ENCODE measurements at places on chromosomes 1 and 21. TPM values are rescaled to one million over a fixed set of nuclear protein-coding genes. Genes with fewer than 3 reads are reported as not detected.
A peak's percentile ranks its signal among the peaks of the same experiment; 100 is the strongest.

- no peak for DNase-seq
Measured at GRCh38 chr1:165497069-165498013, 46.5 kb upstream of the LRRC52 start.

GRCh38 chr1:36890776-36891175 is 143.5 kb downstream of the GRIK3 start:
- DNase-seq: no peak

DNA sequence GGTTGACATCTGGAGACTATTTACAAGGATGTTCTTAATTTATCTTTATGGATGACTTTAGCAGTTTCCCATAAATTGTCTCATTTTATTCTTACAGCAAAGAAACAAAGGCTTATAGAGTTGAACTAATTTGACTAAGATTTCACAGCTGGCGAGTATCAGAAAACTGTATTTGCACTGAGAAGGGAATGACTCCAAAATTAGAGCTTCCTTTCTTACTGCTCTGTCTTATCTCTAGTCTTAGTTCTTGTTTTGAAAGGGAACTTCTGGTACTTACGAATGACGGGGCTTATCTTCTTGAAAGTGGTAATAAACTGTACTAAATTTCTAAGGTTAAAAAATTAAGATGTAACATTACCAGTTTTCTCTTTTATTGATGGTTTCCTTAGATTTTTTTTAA is 13.6 kb downstream of the CNST start:
- peak; percentile 62 for DNase-seq

GRCh38 chr1:37513795-37514349 is 694 bp downstream of the MEAF6 start:
- peak; percentile 69 for DNase-seq

- no peak for DNase-seq
Measured at GRCh38 chr1:109902204-109902985, 8.3 kb upstream of the CSF1 start.

- DNase-seq: no peak
Measured at GRCh38 chr1:64975127-64975526, 8.8 kb upstream of the JAK1 start.

- peak; percentile 59 for DNase-seq
Measured at GRCh38 chr1:226403201-226404034, 4.5 kb downstream of the PARP1 start.

GRCh38 chr1:248840946-248841345 is 2.9 kb downstream of the ZNF672 start:
- no peak for DNase-seq

DNA sequence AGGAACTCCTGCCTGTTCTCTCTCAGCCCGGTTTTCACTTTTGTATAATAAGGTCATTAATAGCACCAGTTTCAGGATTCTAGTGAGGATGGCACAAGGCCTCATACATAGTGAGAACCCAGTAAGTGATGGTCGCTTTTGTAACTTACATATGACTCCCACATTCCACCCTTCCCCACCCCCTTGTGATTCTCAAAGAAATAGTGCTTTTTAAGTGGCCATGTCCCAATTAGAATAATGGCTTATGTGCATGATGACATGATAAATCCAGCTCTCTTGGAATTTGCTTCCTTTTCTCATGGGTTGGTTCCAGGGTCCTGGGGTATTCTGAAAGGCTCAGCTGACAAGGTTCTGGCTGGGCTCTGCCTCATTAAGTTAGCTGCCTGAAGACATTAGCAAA is 189.9 kb downstream of the URB2 start:
- no peak for DNase-seq

DNA sequence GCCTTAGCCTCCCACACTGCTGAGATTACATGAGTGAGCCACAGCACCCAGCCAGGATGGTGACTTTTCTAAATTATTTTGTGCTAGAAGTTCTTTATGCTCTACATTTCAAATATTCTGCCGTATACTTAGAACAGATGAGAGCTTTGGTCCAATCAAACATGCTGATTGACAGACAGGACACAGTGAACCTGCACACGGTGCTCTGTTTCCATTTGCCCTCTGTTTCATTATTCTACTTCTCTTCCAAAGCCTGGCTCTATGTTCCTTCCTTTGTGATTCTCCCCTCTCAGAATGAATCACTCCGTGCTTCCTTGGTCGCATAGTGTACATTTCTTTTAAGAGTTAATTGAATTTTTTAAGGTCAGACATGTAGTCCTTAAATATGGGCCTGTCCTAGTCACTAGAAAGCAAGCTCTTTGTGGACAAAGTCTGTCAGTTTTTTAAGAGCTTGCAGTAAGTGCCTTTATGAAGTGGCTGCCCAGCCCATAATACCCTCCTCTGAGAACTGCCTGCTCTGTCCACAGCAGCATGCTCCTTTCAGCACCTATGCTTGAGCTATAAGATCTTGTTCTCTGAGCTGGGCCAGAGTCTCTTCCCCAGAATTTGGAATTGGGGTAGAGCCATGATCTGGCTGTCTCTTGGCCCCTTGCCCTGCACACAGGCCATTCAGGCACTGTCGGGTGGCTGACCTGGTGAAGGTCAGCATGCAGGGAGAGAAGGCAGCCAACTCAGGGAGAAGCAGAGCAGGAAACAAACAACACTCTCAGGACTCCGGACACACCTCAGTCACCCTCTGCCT is 66.8 kb upstream of the SLC44A3 start:
- no peak for DNase-seq

DNA sequence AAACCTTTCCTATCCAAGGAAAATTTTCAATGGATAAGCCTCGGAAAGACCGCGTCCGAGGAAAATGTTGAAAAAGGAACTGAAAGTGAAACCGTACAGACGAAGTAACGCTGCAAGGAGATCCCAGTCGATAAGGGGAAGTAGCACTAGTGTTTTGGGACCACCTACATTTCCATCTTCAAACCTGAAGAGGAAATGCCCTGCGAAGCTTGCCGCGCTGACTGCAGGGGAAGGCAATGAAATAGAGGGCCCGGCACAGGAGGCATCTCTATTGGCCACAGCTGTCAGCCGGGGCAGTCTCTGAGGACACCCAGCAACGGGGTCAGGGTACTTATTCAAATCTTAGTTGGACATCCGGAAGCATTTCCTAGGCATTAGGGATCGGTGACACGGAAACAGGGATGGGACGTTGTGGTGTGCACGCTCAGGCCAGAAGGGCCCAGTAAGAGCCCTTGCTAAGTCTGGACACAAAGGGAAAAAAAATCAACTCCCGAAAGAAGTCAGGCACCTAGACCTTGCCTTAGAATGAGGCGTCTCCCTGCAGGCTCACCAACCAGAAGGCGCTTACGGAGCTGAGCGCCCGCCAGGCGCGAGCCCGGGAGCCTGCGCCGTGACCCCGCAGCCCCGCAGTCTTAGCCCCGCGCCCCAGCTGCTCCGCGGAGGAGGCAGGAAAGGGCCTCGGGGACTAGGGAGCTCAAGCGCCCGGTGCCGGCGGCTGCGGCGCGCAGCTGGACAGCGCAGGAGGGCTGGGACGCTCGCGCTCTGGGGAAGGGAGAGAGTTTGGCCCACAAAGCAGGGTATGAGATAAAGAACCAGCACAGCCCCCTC is 655 bp downstream of the USF1 start:
- peak; percentile 93 for DNase-seq

SHE gene
- not detected for total RNA-seq

CFHR3 gene
- total RNA-seq: not detected

DNALI1 gene
- total RNA-seq: not detected

S100A1 gene
- total RNA-seq: not detected

GJB3 gene
- total RNA-seq: not detected

HSPB7 gene
- total RNA-seq: not detected

HCRTR1 gene
- total RNA-seq: not detected

KRTAP10-10 gene
- not detected for total RNA-seq

OR6K3 gene
- not detected for total RNA-seq

PRDM16 gene
- not detected for total RNA-seq

HTR1D gene
- total RNA-seq: not detected

RIPPLY3 gene
- not detected for total RNA-seq

MATN1 gene
- not detected for total RNA-seq

All from OCI-LY7 (cell line).